NCI-H1930 (cell line): ENCODE measurements at places on chromosomes 6 and 20.

DNA sequence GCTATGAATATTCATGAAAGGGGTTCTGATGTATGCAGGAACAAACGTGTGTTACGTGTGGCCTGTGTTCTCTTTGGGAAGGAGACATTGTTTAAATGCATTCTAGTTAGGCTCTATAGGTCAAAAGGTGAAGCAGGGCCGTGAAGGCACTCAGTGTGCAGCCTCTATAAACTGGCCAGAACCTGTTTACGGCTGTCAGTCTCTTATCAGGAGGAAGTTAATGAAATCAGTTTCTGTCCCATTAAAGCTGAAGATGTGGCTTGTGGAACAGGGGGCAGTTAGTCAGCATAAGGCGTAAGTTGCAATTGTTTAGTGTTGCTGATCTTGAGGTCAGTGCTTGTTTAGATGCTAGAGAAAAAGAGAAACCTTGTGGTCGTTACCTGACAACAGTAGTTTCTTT, 111.5 kb upstream of the KCNG1 start:
- DNase-seq, result no peak

DNA sequence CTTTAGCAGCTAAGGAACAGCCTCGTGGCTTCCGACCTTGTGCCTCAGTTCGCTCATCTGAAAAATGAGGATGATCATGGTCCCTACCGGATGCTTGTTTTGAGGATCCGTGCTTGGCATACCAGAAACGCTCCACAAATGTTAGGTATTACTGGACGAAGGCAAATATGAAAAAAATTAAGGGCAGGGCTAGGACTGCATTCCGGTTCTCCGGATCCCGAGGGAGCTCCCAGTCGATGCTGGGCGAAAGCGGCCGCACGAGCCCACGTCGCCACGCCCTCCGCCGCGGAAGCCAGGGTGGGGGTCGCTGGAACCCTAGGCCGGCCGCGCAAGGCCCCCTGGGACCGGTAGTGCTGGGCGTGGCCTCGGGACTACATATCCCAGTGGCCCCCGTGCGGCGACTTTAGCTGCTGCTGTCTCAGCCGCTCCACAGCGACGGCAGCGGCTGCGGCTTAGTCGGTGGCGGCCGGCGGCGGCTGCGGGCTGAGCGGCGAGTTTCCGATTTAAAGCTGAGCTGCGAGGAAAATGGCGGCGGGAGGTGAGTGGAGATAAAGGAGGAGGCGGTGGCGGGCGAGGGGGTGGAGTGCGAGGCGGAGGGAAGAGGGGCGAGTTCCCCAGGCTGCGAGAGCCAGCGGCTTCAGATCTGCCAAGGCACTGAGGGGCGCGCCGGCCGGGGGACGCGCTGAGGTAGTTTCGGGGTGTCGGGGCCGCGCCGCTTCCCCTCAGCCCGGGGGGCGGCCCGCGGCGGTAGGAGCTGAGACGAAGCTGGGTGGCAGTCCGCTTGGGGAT, at the start of gene NCOA3:
Gene NCOA3 (plus strand): TSS at position 406 of the 789 bp plus-strand sequence. CDS start 120,361 bp downstream, outside the sequence.
- peak; percentile 99 for DNase-seq

- no peak for DNase-seq
Observed at GRCh38 chr6:110823146-110823545, 7.9 kb upstream of the CDK19 start.

DNA sequence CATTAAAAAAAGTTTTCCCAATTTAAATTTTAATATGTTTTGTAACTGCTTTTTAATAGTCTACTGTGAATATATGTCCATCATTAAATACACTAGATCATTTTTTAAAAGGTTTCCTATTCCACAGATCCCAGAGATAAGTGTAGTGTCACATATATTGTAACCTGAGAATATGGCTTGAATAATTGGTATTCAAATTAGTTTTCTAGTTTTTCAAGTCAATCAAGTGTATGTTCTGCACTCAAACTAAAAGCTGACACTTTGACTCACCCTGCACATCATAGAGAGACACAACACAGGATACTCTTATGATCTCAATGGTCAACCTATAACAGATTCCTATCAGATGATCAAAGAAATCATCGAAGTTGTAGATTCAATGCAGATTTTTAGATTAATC, 49.1 kb downstream of the ZHX3 start:
- DNase-seq, result no peak

DNA sequence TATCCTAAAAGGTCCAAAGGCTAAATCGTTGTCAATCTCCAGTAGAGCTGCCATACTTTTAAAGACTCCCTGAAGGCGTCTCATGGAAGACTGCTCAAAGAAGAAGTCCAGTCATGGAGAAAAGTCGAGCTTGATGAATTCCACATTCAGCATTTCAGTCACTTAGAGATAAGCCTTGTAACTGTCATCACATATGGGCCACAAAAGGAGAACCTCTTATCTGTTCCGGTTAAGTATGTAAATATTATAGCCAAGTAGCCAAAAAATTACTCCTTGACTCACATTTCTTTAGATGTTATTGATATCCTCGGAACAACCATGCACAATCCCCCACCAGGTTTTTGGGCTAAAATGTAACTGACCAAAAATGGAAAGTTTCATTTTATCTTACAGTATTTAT, 9.8 kb upstream of the CNKSR3 start:
- no peak for DNase-seq

- no peak for DNase-seq
Observed at GRCh38 chr6:119187596-119187995, 109.1 kb upstream of the FAM184A start.

DNA sequence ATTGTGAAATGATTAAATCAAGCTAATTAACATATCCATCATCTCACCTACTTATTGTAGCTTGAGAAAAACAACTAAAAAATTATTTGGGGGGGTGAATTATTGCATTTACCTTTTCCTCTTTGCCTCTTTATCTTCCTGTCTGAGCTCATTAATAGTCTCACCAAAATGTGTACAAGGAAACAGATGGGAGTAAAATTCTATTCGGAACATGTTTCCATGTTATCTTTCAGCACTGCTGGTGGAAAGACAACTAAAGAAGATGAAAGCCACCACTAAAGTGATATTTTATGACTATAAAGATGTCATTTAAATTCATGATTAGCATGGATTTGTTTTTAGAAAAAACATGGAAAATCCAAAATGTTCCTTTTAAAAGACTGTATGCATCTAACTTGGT, 102.6 kb downstream of the SYNE1 start:
- DNase-seq, result no peak

GRCh38 chr6:135465307-135465706, 32.2 kb downstream of the AHI1 start:
- DNase-seq, result no peak

- no peak for DNase-seq
Observed at GRCh38 chr6:169235286-169235685, 18.4 kb downstream of the THBS2 start.

- DNase-seq, result no peak
Observed at GRCh38 chr6:170089963-170090362, 200.9 kb downstream of the DLL1 start.

DNA sequence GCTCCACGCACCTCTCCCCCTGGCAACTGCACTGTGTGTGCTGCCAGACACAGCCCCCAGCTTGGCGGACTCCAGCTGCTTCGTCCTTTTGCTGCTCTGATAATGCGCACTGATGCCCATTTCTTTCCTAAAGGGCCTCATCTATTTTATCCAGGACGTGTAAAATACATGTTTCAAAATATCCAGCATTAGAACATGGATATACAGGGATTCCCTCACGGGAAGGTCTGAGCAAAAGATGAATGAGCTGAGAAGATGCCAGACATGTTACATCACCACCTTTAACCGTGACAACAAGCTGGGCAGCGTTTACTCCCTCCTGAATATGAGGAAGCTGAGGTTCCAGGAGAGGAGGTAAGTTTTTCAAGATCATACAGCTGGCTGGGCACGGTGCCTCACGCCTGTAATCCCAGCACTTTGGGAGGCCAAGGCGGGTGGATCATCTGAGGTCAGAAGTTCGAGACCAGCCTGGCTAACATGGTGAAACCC, 32.8 kb downstream of the TNXB start:
- no peak for DNase-seq

DNA sequence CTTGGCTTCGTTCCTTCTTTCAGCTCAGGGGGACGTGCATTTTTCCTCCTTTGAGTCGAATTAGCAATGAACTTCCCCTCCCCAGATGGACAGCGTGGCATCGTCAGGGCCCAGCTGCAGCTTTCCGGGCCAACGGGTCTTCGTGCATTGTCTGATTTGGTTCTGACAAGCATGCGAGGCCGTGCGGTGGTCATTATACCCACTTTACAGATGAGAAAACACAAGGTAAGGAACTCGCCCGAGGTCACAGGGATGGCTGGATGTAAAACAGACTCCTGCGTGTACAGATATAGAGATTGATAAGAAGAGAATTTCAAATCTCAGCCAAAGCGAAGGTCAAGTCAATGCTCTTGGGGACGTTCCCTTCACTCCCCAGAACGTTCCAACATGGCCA, 187.6 kb upstream of the SULF2 start:
- no peak for DNase-seq

GRCh38 chr6:41743406-41744235, 3.6 kb downstream of the PGC start:
- no peak for DNase-seq

DNA sequence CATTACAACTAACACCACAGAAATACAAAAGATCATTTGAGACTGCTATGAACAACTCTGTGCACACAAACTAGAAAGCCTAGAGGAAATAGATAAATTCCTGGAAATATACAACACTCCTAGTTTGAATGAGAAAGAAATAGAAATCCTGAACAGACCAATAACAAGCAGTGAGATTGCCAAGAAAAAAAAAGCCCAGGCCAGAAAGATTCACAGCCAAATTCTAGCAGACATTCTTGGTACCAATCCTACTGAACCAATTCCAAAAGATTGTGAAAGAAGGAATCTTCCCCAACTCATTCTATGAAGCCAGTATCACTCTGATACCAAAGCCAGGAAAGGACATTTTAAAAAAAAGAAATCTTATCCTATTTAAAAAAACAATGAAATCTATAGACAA, 7.0 kb upstream of the CDK19 start:
- DNase-seq, result no peak

- DNase-seq, result no peak
Observed at GRCh38 chr20:53752971-53753879, 159.6 kb upstream of the ZNF217 start.

GRCh38 chr6:13362412-13362811, 34.1 kb upstream of the TBC1D7 start:
- no peak for DNase-seq

DNA sequence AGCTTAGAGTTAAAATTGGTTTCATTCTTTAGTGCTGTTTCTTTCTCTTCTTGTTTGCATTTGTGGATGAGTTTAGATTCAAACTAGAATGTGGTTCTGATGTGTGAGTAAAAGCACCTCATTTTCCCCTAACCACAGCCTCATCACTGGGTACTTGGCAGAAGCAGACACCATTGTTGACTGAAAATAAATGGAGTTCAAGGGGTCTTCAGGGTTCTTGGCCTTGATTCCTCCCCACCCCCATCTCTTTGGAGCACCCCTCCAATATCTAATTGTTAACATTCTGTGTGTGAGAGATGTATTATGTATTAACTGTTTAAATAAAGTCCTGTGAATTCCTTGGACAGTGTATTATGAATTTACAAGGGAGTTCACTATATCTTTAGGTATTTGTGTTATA, 59.6 kb downstream of the JARID2 start:
- no peak for DNase-seq

DNA sequence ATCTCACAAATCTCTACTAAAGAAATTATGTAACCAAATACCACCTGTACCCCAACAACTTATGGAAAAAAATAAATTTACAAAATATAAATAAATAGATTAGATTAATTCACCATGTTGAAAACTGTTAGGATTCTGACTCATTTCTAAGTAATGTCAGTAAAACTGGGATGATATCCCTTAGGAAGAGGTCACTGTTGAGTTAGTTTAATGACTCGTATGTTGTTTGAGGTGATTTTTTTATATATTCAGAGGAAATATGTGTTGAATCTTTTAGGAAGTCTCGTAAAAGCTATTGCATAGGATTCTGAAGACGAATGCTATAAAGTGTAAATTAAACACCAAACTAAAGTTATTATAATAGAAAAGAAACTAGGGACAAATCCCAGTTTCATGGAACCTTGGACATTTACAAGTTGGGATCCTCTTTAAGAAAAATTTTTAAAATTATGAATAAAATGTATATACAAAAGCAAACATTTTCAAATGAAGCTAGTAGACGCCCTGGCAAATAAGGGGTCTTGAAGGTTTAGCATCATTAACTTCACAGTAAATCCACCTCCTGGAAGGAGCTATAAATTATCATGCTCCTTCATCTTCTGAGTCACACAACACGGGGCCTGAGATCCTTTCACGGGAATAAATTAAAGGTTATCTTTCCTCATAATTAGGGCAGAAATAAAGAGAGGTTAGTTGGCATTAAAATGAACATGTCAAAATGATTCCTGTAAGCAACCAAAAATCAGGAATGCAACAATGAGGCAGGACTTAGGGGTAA, 37.0 kb upstream of the POU3F2 start:
- no peak for DNase-seq

DNA sequence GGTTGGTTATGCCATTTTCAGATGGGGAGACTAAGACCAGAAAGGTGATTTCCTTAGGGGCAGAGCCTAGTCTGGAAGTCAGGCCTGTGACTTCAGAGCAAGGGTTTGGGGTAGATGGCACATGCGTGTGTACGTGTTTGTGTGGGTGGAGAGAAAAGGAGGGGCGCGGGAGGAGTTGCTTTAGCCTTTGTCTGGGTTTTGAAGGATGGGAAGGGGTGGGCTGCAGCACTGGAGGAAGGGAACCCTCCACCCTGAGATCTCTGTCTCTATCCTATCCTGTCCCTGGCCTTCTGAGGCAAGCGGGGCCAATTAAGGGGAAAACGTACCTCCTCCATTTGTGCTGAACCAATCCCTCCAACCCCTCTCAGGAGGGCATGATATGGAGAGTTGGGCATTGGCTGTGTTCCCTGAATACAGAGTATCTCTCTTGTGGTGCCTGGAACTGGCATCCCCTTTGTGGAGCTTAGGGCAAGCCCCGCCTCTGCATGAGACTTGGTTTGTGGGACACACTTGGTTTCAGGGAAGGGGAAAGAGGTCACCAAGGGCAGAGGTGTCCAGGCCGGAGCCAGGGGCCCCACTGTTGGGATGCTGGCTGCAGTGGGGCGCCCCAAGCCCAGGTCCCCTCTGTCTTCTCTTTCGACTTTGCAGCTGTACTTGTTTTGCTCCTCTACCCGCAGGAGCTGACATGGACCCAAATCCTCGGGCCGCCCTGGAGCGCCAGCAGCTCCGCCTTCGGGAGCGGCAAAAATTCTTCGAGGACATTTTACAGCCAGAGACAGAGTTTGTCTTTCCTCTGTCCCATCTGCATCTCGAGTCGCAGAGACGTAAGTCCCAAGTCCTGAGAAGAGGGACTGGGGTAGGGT, at the start of gene DBNDD2:
Gene DBNDD2 (plus strand): TSS at position 507 of the 863 bp plus-strand sequence. CDS start 179 bp downstream, at position 686.
- DNase-seq, result no peak

- no peak for DNase-seq
Observed at GRCh38 chr6:112289038-112289566, 34.7 kb upstream of the LAMA4 start.
